ENCODE measurements at places on chromosomes 12 and 14.
A peak's percentile ranks its signal among the peaks of the same experiment; 100 is the strongest.

DNA sequence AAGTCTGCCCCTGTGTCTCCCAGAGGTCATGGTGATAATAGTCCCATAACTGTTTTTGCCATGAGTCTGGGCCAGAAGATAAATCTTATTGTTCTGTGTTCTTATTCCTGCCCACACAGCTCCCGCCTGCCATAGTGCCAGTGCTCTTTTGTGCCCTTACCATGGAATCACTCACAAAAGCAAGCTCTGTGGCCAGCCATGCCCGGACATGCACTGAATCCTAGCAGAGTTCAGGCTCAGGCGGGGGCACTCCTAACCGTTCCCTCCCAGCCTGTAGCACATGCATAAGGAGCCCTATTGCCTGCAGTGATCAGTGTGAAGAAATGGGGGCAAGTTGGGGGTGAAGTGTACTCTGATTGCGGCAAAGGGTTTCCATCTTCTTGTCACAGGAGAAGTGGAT is 33.3 kb downstream of the DHRS2 start:
- DNase-seq, result no peak

- DNase-seq, result no peak
Measured at GRCh38 chr12:4434706-4435425, 10.7 kb downstream of the FGF6 start.

DNA sequence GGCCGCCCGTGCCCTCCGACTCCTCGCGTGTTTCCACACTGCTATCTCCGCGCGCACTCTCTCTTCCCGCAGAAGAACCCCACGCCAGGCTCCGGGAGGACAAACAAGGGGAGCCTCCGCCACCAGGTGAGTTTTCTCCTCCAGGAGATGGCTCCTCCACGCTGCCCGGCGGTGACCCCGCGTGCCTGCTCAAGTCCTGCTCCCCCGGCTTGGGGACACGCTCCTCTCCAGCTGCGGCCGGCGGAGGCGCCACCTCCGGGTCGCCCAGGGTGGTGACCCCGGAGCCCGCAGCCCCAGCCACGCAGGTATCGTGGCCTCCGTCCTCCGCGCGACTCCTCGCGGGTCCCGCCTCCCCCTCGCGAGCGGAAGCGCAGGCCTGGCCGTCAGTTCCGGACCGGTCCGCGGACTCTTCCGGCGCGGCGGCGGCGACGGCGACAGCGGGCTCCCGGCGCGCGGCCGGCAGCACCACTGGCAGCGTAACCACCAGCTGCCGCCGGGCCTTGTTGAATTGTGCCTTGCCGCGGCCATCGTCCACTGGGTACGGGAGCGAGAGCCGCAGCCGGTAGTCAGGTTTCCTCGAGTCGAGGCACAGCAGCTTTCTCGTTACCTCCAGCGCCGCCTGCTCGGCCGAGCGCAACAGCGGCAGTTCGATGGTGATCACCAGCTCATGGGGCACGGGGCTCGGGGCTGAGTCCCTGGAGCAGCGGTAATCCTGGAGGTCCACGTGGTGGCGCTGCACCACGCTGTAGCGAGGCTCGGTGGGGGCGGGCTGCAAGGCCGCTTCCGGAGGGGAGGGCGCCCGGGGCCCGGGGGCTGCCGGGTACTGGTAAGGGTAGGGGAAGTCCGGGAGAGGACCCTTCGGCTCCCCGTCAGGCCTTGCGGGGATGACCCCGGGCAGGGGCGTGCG is 1.2 kb downstream of the DNAAF2 start:
- peak; percentile 92 for DNase-seq

- DNase-seq, result peak; percentile 32
Measured at GRCh38 chr14:31025367-31026076, at the start of gene AP4S1. Gene AP4S1, plus strand, starts transcription at chr14:31025649. Its CDS starts 40,548 bp downstream, at chr14:31066197.

- DNase-seq, result no peak
Measured at GRCh38 chr12:115455268-115455681, 771.3 kb upstream of the TBX3 start.

- no peak for DNase-seq
Measured at GRCh38 chr12:38120438-38120837, 196.1 kb upstream of the ALG10B start.

GRCh38 chr12:110006115-110006514 is 6.9 kb downstream of the ANKRD13A start:
- no peak for DNase-seq

DNA sequence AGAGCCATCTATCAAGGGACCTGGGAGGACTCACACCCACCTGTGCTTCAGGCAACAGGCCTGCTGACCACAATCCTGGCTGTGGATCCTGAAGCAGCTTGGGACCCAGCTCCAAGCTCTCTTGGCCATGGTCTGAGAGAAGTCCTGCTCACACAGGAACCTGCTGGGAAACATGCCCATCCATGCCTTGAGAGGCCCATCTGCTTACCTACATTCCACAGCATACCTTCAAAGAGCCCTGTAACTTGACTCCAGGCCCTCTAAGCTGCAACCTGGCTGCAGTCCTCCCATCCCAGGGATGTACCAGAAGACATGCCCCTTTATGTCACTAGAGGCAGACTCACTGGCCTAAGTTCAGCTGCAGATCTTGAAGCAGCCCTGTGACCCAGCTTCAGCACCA is 61.7 kb upstream of the AMIGO2 start:
- DNase-seq, result no peak

- DNase-seq, result no peak
Measured at GRCh38 chr12:24027352-24027751, 77.9 kb upstream of the SOX5 start.

- no peak for DNase-seq
Measured at GRCh38 chr12:53208877-53209463, 1.9 kb upstream of the ITGB7 start.

GRCh38 chr12:89597770-89598169 is 71.9 kb upstream of the POC1B start:
- no peak for DNase-seq

DNA sequence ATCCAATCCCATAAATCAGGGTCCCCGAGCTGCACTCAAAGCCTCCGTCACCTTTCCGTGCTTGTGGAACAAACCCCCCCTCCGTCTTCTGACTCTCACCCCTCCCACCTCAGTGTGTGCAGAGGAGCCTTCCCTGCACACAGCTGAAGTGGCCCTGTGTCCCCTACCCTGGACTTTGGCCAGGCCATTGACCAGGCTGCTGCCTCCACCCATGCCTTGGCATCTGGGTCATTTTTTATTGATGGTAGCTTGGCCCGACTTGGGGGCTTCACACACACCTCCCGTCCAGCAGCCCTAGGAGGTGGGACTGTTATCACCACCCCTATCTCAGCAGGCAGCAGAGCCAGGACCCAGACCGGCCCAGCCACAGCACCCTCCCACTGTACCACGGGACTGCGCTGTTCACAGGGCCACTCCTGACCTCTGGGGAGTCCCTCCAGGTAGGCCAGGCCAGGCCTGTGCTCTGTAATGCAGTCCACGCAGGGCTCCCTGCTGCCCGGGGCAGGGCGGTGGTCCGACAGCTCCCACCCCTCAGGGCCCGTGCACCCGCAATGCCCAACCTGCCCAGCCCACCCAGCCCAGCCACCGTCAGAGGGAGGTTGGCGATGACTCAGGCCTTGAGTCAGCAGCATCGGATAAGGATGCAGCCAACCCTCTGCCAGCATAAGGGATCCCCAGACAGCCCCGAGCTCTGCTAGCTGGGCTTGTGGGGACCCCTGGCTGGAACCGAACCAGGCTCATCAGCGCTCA is 9.2 kb upstream of the INF2 start:
- no peak for DNase-seq

- no peak for DNase-seq
Measured at GRCh38 chr12:39993268-39993667, 112.6 kb downstream of the SLC2A13 start.

DNA sequence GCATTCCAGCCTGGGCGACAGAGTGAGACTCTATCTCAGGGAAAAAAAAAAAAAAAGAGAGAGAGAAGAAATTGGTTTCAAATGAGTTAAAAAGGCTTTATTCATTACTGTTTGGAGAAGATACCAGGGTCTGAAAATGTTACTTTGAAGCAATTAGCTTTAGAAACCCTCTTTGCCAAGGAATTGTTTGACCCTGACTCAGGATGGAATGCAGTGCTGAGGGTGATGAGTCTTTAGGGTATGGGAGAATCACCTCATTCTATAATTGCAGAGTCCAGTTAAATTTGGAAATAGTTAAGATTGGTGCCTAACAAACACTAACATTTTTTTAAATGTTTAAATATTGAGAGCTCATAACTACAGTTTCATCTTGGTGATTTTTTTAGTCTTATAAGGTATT is 13.3 kb downstream of the RAP1B start:
- DNase-seq, result no peak

- no peak for DNase-seq
Measured at GRCh38 chr12:12194206-12194605, 72.6 kb downstream of the LRP6 start.

GRCh38 chr12:102051431-102051965 is 10.3 kb downstream of the WASHC3 start:
- no peak for DNase-seq

DNA sequence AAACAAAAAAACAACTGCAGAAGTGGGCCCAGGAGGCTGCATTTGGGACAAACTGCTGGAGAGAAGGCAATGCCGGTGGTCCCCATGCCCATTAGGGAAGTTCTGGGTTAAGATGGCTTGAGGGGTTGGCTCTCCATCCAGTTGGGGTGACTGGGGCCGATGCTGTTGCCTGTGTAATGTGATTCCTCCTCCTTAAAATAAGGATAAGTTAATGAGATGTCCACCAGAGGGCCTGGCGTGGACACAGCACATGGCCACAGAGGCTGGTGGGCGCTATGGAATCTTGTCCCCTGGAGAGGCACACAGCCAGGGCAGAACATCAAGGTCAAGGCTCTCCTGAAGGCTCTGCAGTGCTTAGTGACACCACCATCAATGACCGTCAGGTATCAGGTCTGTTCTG is 1.0 kb upstream of the TESC start:
- no peak for DNase-seq

- peak; percentile 24 for DNase-seq
Measured at GRCh38 chr12:117857632-117858612, 110.9 kb downstream of the KSR2 start.

DNA sequence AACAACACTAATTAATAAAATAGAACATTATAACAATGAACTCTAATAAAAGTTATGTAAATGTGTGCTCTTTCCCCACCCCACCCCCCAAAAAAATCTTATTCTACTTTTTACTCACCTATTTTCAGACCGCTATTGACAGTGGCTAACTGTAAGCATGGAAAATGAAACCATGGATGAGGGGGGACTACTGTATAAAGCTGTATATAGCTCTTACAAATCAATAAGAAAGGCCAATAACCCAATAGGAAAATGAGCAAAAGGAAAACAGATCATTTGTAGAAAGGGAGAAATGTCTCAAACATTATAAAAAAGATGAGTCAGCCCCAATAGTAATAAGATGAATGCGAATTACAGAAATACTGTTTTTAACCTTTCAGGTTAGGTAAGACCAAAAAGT is 27.4 kb downstream of the YEATS4 start:
- DNase-seq, result no peak

- DNase-seq, result no peak
Measured at GRCh38 chr14:78758333-78758732, 588.2 kb downstream of the NRXN3 start.

GRCh38 chr12:58489394-58489793 is 430.9 kb downstream of the LRIG3 start:
- DNase-seq, result no peak

- no peak for DNase-seq
Measured at GRCh38 chr12:103833891-103834290, 7.1 kb downstream of the NT5DC3 start.

GRCh38 chr14:97074856-97075255 is 277.7 kb downstream of the VRK1 start:
- no peak for DNase-seq

DNA sequence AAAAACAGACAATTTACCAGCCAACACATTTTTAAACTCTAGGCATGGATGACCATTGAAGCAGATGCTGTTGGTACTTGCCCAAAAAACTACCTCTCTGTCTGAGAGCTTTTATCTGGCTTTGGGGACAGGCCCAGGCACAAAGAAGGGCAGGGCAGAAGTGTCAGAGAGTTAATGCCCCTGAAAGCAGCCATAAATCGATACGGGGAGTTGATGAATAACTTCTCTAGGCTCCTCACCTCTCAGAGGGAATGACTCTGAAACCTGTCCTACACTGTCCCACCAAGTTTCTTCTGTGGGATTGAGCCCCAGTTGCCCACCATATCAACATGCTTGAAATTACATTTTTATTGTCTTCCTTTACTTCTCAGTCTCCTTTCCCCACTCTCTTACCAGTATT is 113.0 kb upstream of the DAAM1 start:
- no peak for DNase-seq

DNA sequence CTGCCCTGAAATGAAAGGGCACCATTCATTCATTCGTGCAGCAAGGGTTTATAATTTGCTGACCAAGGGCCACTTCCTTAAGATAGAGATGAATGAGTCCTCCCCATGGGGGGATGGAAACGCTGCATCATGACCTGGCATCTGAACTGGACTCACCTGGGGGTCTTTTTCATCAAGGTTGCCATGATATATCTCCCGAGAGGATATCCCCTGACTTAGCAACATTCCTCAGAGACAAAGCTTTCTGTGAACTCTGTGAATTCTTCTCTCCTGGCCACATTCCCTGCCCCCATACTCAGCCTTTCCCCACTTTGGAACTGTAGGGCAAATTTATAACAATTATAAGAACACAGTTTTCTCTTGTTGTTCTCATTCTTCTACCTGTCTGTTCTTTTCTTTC is 30.8 kb downstream of the SRRM4 start:
- DNase-seq, result no peak

DNA sequence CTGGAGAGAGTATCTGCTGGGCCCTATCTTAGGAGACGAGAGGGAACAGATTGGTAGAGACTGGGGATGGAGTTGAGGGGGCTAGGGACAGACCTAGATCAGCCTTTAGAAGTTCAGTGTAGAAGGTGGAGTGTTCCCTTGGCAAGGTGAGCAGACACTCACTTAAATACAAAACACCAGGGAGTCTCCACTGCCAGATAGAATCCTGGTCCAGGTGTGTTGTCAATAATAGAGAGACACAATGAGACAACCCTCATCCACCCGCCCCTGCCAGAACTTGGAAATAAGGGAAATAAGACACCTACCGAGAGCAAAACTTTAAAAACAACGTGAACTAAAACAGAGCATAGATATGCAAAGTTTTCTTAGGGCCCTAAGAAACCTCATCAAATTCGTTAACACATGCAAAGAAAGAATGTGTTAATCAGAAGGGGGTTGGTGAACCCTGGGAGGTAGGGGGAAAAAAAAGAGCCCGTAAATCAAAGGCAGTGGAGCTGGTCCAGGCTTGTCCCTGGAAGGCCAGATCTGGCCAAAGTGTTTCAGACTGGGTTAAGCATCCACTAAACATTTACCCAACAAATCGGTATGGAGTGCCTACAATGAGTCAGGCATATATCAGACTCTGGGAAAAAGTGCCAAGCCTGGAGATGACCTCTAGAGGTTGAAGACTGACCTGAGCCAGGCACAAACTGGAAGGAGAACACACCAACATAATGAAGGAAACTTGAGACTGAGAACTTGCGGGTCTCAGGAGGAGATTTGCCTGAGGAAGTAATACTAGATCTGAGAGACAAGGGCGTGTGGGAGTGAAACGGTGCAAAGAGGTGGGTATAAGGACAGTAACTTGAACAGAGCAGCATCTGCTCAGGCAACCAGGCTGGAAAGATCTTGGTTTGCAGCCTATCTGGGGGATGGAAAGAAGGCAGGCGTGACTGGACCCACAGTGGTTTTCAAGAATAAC is 37.0 kb upstream of the OTX2 start:
- no peak for DNase-seq

All from activated gamma-delta T cell treated with Interleukin-2 at 50 U/mL for 16 hours (primary cell).